ENCODE measurements at places on chromosomes 7 and 10.

DNA sequence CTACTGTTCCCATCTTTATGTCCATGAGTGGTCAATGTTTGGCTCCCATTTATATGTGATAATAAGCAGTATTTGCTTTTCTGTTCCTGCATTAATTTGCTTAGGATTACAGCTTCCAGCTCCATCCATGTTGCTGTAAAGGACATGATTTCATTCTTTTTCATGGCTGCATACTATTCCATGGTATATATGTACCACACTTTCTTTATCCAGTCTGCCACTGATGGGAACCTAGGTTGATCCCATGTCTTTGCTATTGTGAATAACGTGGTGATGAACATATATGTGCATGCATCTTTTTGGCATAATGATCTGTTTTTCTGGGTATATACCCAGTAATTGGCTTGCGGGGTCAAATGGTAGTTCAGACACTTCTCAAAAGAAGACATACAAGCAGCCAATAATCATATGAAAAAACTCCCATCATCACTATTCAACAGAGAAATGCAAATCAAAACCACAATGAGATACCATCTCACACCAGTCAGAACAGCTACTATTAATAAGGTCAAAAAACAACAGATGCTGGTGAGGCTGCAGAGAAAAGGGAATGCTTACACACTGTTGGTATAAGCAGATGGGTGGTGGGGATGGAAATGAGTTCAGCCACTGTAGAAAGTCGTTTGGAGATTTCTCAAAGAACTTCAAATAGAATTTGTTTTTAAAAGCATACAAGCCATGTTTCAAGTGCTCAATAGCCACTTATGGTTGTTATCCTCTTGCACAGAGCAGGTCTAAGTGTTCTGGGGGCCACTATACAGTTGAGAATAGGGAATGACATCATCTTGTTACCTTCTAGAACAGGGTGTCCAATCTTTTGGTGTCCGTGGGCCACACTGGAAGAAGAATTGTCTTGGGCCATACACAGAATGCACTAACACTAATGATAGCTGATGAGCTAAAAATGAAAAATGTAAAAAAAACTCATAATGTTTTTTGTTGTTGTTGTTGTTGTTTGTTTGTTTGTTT lies 23.2 kb upstream of the SDK1 start:
- no peak for DNase-seq

- DNase-seq = peak; percentile 60
Measured at GRCh38 chr7:8190119-8190895, 71.7 kb downstream of the ICA1 start.

GRCh38 chr10:74063256-74063655 lies 65.3 kb downstream of the VCL start:
- no peak for DNase-seq

GRCh38 chr7:3897430-3898372 lies 596.6 kb downstream of the SDK1 start:
- peak; percentile 20 for DNase-seq

DNA sequence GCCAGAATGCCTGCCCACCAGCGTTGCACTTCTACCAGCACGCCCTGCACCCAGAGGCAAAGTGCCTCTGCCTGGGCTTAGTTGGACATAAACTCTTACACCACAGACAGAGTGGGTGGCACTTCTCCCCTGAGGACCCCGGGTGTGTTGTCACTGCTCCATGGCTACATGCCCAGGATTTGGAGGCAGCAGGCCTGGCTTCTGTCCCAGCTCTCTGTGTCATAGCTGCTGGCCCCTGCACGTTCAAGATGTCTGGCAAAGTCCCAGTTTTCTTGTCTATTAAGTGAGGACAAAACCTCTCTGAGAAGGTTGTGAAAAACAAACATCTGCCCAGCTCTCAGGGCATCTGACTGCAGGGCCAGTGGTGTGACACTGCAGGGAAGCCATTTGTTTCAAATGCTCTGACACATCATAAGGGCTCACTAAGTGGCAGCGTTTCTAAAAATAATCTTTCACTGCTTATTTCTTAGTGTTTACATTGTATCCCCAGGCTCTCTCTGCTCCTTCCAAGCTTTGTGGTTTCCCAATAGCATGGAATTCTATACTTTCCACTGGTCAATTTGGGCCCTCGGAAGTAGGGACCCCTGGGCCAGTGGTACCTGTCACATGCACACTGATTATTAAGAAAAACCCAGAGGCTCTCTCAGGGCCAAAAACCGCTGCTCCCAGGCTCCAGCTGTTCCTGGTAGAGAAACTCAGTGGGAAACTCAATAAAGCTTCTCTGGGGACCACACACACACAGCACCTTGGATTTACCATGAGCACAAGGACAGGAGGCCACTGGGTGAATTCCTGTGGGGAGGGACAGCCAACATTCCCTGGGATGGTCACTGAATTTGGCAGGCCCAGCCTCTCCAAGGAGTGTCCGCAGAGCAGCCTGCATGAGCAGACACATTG lies 86.2 kb upstream of the ANLN start:
- peak; percentile 99 for DNase-seq

DNA sequence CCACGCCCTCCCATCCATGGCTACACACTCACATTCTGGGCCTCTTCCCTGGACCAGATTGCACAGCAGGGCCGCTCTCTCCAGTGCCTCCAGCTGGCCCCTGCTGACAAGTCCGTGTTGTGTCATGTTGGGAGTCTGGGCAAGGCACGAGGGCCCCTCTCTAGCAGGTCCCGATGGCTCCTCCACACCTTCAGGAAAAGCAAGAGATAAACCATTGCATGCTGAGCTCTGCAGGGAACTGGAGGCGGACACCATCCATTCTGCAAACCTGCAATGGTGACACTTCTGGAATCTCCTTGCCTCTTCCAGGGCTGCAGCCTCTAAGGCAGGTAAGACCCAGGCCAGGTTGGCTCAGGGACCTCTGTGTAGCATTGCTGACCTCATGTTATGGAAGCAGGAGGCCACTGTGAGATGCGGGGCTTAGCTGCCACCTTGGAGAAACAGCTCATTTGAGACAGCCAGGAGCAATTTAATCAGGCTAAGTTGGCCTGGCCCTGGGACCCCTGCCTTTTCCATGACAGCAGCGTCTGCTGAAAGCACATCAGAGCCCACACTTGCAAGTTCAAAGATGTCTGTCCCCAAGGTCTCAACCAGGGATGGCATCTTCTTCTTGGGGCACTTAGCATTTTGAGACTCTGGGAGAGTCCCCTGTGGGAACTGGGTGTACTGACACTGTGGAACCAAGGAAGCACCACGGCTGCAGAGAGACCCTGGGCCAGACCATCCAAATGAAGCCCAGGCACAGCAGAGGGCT lies 34.2 kb upstream of the LEP start:
- no peak for DNase-seq

DNA sequence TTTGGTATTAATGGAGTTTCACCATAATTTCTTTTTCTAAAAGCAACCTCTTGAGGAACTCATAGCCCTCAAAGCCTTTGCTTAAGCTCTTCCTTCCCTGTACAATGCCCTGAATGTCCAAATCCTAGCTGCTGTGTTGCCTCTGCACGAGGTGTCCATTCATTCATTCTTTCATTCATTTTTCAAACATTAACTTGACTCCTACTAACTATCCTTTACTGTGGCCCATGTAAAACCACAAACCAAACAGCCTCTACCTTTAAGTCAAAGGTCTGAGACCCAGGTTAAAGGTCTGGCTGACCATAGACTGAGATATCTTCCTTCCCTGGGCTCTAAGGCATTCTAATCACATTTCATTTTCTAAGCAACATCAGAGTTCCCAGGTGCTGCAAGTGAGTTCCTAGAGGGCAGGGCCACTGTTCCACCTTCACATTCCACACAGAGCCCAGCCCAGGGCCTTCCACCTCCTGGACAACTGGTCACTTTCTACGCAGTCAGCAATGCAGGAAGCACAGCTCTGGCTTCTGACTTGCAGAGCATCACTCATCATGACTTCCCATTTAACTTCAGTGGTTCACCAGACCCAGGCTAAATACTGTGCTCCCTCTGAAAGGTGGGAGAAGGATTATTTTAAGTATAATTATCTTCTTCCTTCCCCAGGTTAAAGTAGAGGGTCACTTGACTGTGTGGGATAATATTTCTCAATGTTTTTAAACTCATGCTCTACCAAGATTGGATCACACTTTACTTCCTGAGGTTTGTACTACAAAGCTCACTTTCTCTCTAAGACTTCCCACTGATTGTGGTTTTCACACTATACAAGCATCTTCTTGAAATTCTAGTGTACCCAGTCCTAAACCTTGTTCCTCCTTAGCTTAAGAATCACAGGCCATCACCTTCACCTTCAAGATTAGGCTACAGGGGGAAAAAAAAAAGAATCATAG lies 19.1 kb downstream of the ATXN7L1 start:
- no peak for DNase-seq

GRCh38 chr7:40316176-40316575 lies 181.4 kb downstream of the SUGCT start:
- no peak for DNase-seq

DNA sequence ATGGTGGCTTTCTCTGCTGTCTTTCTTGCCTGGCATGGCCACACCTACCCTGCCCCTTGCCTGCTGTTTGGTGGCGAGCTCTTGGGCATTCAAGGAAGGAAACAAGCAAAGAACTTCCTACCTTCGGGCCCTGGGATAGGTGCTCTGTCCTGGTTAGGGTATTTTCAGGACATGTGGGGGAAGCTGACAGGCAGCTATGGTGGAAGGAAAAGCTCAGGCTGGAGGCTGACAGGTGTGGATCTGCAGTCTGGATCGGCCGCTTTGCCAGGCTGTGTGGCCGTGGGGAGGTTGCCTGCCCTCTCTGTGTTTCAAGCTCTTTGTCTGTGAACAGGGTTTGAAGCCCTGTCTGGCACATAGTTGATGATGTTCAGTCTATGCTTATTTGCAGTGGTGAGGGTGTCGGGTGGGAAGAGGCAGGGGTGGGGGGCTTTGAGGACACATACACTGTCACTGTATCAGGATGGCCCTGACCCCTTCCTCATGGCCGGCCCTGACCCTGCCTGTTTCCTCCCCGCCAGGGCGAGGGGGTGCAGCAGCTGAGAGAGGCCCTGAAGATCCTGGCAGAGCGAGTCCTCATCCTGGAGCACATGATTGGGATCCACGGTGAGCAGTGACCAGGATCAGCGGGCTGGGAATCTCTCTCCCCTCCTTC lies 73.7 kb downstream of the MYL10 start:
- no peak for DNase-seq

GRCh38 chr7:17289074-17289645 lies 9.3 kb upstream of the AHR start:
- peak; percentile 9 for DNase-seq

- DNase-seq = no peak
Measured at GRCh38 chr10:94428766-94429707, 26.7 kb downstream of the TBC1D12 start.

DNA sequence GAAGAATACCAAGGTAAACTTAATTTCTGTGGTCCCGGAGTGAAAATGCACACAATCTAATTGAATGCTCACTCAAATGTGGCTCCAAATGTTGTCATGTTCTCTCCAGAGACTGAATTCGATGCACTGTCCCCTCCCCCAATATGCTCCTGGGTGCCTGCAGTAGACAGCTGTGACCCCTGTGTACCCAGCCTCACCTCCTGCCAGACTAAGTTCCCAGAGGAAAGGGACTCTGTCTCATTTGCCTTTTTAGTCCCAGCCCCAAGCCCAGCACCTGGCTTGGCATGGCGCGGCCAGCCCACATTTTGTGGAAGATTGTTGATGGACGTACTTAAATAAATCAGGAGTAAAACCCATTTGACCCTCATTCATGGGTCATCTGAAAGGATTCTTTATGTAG lies 21.8 kb upstream of the FIGNL1 start:
- DNase-seq = no peak

All from RPMI8226 (cell line).